ENCODE measurements at places on chromosomes 12 and 14.

- DNase-seq, result no peak
Observed at GRCh38 chr12:105219261-105220028, 16.5 kb downstream of the APPL2 start.

DNA sequence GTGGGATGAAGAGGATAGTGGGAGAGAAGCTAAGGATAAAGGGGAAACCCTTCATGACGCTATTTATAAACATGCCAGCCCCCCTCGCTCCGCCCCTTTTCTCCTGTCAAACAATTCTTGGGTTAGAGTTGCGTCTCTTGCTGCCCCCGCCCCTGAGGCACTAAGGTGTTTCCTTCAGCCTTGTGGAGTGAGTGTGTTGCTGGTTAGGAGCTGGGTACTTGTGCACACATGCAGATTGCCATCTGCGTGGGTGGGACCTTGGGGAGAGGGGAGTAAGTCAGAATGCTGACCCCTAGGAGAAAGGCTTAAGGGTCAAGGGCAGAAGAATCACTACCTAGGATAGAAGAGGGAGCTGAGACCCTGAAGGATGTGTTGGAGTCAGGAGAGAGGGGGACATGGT, 5.4 kb downstream of the FOXJ2 start:
- DNase-seq, result no peak

- no peak for DNase-seq
Observed at GRCh38 chr12:62995097-62995496, 60.1 kb upstream of the PPM1H start.

- no peak for DNase-seq
Observed at GRCh38 chr14:99133636-99134515, 138.1 kb downstream of the BCL11B start.

DNA sequence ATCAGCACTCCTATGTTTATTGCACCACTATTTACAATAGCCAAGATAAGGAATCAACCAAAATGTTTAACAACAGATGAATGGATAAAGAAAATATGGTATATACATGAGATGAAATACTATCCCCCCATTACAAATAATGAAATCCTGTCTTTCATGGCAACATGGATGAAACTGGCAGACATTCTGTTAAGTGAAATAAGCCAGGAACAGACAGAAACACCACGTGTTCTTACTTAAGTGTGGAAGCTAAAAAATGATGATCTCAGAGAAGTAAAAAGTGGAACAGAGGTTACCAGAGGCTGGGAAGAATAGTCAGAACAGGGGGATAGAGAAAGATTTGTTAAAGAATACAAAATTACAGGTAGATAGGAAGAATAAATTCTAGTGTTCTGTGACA, 113.7 kb upstream of the MDM1 start:
- DNase-seq, result no peak

GRCh38 chr12:104605685-104606084, 148.9 kb downstream of the CHST11 start:
- DNase-seq, result no peak

DNA sequence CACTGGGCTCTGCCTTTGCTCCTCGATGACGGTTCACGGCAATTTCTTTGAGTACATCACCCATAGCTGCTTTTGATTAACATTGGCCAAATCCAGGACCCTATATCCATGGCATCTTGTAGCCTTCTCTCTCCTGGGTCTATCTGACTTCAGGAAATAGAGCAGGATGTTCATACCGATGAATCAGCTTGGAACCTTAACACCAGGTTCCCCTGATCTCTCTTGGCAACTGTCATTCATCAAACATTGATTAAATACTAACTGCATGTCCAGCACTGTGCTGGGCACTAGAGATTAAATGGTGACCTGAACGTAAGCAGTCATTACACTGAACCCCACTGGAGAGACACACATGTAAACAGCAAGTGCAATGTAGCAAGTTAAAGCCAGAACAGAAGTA, 77.0 kb upstream of the MED13L start:
- no peak for DNase-seq

GRCh38 chr12:65121049-65121955, at the start of gene WIF1:
WIF1 (minus strand) TSS chr12:65121305; CDS start chr12:65121191, 114 bp downstream.
- no peak for DNase-seq

DNA sequence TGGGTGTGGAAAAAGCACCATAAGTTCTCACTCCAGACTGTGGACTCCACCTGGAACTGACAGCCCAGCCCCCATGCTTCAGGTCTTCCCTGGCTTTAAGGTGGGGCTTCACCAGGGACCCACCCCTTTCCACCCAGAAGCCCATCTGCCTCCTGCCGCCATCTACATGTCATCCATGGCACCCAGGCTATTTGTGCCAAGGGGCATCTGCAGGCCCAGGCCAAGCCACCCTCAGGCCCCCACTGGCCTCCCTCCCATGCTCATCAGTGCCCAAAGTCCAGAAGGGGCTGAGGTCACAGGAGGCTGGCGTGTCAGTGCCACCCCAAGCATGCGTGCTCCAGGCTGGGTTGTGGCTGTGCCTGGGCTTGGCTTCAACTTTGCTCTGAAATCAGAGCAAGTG, 212.2 kb upstream of the DIO3 start:
- no peak for DNase-seq

- DNase-seq, result no peak
Observed at GRCh38 chr14:100864206-100864605, 38.3 kb downstream of the MEG3 start.

GRCh38 chr12:106088811-106089485, 49.8 kb downstream of the NUAK1 start:
- DNase-seq, result no peak

- no peak for DNase-seq
Observed at GRCh38 chr12:93151079-93151762, 222.1 kb upstream of the EEA1 start.

DNA sequence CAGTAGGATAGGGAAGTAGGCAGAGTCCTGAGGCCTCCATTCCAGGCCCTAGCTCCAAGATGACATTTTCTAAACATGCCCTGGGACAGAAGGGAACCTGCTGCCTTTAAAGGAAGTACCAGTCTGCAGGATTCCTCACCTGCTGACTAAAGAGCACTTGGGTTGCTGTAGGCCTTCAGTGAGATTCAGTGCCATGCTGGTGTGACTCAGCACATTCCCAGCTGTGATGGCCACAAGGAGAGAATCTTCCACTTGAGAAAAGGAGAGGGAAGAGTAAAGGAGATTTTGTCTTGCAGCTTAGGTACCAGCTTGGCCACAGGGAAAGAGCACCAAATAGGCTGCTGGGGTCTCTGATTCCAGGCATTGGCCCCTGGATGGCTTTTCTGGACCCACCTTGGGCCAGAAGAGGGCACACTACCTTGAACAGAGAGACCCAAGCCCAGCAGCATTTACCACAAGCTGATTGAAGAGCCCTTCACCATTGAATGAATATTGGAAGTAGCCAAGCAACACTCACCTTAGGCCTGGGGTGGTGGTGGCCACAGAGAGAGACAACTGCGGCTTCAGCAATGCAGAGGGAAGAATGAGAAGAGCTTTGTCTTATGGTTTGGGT, 498.3 kb downstream of the KCNH5 start:
- DNase-seq, result no peak

DNA sequence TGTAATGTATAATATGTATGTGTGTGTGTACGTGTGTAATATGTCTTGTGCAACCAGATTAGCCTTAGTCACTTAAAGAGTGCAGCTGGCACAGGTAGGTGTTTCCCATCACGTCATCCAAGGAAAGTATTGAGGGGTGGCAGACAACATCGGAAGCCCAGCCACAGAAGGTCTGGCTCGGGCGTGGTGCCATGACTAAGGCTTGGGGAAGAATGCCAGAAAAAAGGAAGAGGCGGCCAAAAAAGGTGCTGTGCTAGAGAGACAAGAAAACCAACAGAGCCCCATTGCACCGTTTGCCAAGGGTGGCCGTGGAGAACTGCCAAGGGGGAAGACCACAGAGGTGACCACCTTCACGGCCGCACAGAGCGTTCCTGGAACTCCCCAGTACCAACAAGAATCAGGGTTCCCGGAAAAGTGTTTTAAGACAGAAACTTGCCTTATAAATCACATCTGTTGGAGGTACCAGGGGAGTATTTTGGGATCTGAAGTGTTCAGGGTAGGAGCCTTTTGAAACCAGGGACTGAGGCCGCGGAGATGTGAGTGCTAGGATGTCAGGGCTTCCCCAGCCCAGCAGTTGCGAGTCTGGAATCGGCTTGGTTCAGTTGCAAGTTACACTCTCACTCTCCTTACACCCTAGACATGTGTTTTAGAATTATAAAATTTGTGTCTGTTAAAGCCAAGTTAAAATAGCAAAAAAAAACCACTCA, 131.2 kb upstream of the DYRK2 start:
- DNase-seq, result no peak

GRCh38 chr12:93402333-93403311, 24.9 kb downstream of the NUDT4 start:
- DNase-seq, result no peak

GRCh38 chr14:68191567-68192321, 372.2 kb downstream of the RAD51B start:
- DNase-seq, result no peak

- DNase-seq, result no peak
Observed at GRCh38 chr14:21680072-21680471, 6.5 kb upstream of the OR4E1 start.

DNA sequence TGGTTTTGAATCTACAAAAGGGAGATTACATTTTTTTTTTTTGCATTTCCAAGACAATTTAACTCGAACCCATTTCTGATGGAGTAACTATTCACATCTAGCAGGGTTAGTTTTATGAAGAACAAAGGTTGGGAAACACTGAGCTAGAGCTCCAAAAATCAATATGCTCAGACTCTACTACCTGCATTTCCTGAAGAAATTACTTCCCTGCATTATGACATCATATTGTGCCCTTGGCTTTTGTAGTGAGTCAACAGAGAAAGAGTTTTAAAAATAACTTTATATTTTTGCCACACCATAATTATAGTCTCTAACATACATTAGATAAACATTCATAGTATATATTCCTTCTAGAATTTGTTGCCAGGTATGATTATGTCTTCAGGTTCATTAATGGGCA, 14.8 kb downstream of the GRIP1 start:
- no peak for DNase-seq

DNA sequence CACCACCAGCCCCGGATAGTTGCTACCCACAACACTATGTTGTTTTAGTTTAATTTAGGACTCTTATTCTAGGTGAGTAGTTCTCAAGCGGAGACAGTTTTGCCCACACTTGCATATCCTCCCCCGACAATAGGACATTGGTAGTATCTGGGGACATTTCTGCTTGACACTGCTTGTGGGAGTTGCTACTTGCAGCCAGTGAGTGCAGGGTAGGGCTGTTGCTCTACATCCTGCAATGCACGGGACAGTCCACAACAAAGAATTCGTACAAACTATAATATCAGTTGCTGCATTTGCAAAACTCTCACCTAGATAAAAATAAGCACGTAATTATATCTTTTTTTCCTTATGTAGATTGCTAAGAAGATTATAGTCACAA, 111.8 kb upstream of the DNM1L start:
- DNase-seq, result no peak

DNA sequence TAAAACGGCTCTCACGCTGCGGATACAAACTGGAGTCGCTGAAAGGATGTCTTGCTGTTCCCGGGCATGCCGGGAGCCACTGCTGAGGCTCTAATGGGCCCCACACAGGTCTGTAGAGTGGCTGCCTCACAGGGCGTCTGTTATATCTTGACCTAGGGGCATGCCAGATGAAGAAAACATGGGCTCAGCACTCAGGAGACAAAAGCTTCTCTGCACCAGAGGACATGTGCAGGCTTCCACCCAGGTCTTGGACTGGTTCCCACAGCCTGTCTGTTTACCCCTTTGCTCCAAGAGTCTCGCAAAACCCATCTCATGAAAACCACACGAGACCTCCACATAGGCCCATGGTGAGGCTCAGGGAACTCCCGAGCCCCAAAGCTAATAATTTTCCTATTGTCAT, 134.2 kb downstream of the RPS29 start:
- no peak for DNase-seq

DNA sequence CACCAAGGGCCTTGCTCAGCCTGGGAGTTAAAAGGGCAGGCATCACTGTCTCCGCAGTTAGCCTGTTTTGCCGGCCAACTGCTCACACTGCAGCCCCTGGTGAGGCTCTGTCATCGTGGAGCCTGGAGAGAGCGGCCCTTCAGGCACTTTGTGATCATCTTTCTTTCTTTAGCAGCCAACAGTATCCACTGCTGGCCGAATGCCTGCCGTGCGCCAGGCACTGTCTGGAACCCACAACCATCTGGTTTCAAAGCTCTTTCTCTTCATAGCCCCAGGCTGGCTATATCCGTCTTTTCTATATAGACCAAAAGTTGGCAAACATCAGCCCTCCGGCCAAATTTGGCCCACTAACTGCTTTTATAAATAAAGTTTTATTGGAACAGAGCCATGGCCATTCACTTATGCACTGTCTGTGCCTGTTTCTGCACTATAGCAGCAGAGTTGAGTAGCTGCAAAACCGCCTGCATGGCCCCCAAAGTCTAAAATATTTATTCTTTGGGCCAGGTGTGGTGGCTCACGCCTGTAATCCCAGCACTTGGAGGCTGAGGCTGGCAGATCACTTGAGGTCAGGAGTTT, 29.5 kb downstream of the SLC8B1 start:
- DNase-seq, result no peak

DNA sequence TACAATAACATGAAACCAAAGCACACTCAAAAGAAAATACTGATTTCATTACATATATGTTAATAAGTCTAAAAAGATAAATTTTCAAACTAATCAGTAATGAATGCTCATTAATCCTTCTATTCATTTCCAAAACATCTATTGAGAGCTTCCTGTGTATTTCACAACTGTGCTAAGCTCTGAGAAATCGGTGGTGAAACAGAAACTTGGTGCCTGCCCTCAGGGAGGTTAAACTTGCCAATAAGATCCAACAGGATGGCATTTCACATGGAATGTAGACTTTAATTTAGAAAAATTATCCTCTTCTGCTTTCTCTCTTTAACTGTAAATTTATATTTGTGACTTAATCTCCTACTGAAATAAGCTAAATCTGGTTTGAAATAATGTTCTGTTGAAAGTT, 70.9 kb upstream of the SLC38A4 start:
- no peak for DNase-seq

DNA sequence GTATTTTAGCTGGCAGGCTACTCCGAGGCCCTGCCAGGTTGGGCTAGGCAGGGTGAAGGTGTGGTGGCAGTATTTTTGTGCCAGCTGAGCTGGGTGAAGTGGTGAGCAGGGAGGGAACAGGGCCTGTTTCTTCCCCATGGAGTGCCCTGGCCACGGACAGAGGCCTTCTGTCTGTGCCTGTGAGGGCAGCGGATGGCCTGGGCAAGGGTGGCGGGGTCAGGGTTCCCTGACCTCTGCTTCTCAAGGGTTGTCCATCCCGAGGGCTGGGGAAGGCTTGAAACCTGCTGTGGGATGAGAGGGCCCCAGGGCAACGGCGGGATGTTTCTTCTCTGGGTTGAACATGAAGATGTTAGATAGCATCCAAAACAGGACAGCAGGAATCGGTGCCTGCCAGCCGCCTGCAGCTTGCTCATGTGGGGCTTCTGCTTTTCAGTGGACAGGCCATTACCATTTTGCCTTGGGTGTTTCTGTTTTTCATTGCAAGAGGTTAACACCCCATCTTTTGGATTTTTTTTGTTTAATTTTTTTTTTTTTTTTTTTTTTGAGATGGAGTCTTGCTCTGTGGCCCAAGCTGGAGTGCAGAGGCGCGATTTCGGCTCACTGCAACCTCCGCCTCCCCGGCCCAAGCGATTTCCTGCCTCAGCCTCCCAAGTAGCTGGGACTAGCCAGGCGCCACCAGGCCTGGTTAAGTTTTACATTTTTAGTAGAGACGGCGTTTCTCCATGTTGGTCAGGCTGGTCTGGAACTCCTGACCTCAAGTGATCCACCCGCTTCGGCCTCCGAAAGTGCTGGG, 3.3 kb downstream of the MTA1 start:
- no peak for DNase-seq

GRCh38 chr12:4025181-4026019, 152.2 kb upstream of the PARP11 start:
- DNase-seq, result no peak

- DNase-seq, result no peak
Observed at GRCh38 chr12:89750389-89751351, 42.0 kb upstream of the ATP2B1 start.
